ENCODE measurements at places on chromosomes 4 and X. TPM values are rescaled to one million over a fixed set of nuclear protein-coding genes. Genes with fewer than 3 reads are reported as not detected.

- peaks cover 4% of the 10 kb centered on the region for H3K4me1 ChIP-seq
- H3K4me3 ChIP-seq: no peak overlapping the region
- H3K27me3 ChIP-seq: no peaks in the 10 kb centered on the region
- H3K36me3 ChIP-seq: no peaks in the 10 kb centered on the region
- H3K27ac ChIP-seq: no peak overlapping the region
Measured at GRCh38 chrX:150358651-150359050, 4.5 kb upstream of the MAMLD1 start.

GRCh38 chrX:149848855-149849254 lies 32.1 kb upstream of the MAGEA8 start:
- DNase-seq: no peak
- no peak overlapping the region for H3K4me3 ChIP-seq
- no peaks in the 10 kb centered on the region for H3K4me1 ChIP-seq
- no peaks in the 10 kb centered on the region for H3K36me3 ChIP-seq

DNA sequence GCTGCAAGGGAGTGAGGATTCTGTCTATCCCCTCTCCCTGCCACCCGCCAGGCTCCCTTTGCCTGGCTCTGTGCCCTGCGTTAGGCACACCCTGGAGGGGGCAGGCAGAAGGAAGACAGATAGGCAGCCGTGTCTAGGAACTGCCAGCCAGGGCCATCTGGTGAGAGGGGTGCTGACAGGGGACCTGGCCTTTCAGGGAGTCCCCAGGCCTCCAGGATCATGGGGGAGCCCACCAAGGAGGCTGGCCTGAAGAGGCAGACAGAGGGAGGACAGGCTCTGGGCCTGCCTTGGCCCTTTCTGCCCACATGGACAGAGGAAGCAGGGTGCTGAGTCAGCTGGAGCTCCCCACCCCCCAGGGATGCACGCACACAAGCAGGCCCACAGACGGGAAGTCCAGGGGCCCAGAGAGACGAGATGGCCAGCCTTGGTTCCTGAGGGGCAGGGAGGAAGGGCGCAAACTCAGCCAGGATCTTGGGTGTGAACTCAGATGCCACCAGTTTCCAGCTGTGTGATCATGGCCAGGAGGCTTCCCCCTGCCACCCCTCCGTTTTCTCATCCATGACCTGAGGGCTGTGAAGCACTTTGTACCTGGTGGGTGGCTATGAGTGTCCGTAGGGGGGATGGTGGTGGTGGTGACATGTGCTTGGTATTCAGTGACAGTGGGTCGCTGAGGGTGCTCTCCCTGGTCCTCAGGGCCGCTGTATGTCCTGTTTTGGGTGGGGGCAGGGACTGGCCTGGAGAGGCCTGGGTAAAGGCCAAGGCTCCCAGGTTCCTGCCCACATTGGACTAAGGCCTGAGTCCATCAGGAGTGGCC lies 1.8 kb downstream of the SH3BP2 start:
- H3K27ac ChIP-seq: peak overlapping the region; percentile 96
- no peaks in the 10 kb centered on the region for H3K27me3 ChIP-seq
- H3K4me3 ChIP-seq: peak overlapping the region; percentile 86
- no peaks in the 10 kb centered on the region for H3K36me3 ChIP-seq
- DNase-seq: peak; percentile 81

HSFX2 gene
- not detected for total RNA-seq

TMPRSS11F gene
- not detected for total RNA-seq

All from chondrocyte (in vitro differentiated cells).